Esophagus squamous epithelium (tissue), 5 donors: ENCODE measurements at places on chromosomes 16 and 17.

GRCh38 chr17:34368196-34368945 lies 5.3 kb upstream of the CCL1 start:
- no peak for DNase-seq
- H3K27me3 ChIP-seq, result no peaks in the 10 kb centered on the region
- H3K4me1 ChIP-seq, result no peaks in the 10 kb centered on the region
- no peaks in the 10 kb centered on the region for H3K36me3 ChIP-seq
- no peak overlapping the region for H3K27ac ChIP-seq

GRCh38 chr16:87093804-87094555 lies 223.2 kb downstream of the C16orf95 start:
- no peaks in the 10 kb centered on the region for H3K4me1 ChIP-seq
- H3K4me3 ChIP-seq, result no peak overlapping the region
- H3K36me3 ChIP-seq, result no peaks in the 10 kb centered on the region
- no peaks in the 10 kb centered on the region for H3K27me3 ChIP-seq
- DNase-seq, result no peak

DNA sequence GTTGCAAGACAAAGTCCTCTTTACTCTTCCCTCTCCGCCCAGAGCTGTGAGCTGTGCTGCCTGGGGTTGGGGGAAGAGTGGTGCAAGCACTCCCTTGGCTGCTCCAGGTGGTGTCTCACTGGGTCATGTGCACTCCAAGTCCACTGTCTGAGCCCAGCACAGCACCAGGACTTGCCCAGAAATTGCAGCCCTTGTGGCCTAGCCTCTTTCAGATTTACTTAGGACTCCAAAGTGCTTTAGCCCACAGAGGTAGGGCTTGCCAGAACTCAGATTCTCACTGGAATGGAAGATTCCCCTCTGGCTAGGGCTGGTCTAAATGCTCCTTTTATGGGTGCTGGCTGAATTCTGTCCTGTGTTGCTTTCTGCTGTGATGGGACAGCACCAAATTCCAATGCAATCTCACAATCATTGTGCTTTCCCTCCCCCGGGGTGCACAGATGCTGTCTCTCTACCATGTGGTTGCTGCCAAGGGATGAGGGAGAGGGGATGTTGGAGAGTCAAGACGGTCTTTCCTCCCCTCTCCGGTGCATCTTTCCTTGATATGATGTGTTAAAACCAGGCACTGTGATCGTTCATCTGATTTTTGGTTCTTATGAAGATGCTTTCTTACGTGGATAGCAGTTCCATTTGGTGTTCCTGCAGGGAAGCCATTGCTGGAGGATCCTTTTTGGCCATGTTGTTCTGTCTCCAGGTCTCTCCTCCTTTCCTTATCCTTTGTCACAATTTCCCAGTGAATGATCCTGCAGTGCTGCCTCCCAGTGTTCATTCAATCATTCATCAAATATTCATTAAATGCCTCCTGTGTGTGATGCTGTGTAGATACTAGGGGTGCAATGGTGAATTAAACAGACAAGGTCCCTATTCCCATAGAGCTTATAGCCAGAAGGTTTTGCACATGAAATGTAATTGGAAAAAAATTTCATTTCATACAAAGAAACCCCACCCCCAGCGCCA lies 216.3 kb downstream of the SPECC1 start:
- H3K36me3 ChIP-seq, result no peaks in the 10 kb centered on the region
- H3K27ac ChIP-seq, result no peak overlapping the region
- no peak for DNase-seq
- no peak overlapping the region for H3K4me3 ChIP-seq

DNA sequence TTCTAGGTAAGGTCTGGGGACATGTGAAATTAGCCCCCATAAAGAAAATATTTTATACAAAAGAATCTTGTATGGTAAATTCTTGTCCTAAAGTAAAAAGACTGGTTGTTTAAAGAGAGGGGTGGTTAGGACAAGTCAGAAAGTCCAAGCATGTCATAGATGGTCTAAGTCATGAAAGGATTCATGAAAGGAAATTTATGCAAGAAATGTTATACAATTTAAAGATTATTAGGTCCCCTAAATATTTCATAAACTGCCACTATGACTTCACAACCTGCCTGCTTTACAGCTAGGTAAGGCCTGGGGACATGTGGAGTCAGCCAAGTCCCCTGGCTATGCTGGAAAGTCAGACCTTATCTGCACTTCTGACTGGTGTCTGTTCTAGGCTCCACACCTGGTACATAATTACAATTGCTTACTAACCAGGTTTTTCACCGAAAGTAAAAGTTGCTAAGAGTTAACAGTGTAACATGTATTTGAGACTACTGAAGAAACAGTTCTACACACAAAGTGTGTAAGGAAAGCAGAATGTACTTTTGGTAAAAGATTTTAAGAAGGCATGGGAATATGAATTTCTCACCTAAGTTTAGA lies 17.0 kb downstream of the N4BP1 start:
- no peaks in the 10 kb centered on the region for H3K36me3 ChIP-seq
- H3K4me3 ChIP-seq, result no peak overlapping the region
- H3K27ac ChIP-seq, result no peak overlapping the region
- H3K27me3 ChIP-seq, result no peaks in the 10 kb centered on the region

- no peak overlapping the region for H3K27ac ChIP-seq
- H3K4me1 ChIP-seq, result peaks cover 59% of the 10 kb centered on the region
- DNase-seq, result no peak
- no peaks in the 10 kb centered on the region for H3K27me3 ChIP-seq
- peaks cover 33% of the 10 kb centered on the region for H3K36me3 ChIP-seq
- H3K4me3 ChIP-seq, result no peak overlapping the region
Observed at GRCh38 chr16:67542464-67542863, 13.8 kb downstream of the RIPOR1 start.

GRCh38 chr16:23145608-23146007 lies 3.6 kb downstream of the USP31 start:
- H3K4me3 ChIP-seq, result no peak overlapping the region
- H3K36me3 ChIP-seq, result no peaks in the 10 kb centered on the region
- no peak for DNase-seq
- H3K4me1 ChIP-seq, result peaks cover 85% of the 10 kb centered on the region
- peak overlapping the region; percentile 80 for H3K27ac ChIP-seq

- H3K4me1 ChIP-seq, result peaks cover 32% of the 10 kb centered on the region
- no peaks in the 10 kb centered on the region for H3K27me3 ChIP-seq
- H3K4me3 ChIP-seq, result no peak overlapping the region
- H3K36me3 ChIP-seq, result no peaks in the 10 kb centered on the region
- DNase-seq, result no peak
Observed at GRCh38 chr16:82070656-82071369, 35.8 kb downstream of the HSD17B2 start.

DNA sequence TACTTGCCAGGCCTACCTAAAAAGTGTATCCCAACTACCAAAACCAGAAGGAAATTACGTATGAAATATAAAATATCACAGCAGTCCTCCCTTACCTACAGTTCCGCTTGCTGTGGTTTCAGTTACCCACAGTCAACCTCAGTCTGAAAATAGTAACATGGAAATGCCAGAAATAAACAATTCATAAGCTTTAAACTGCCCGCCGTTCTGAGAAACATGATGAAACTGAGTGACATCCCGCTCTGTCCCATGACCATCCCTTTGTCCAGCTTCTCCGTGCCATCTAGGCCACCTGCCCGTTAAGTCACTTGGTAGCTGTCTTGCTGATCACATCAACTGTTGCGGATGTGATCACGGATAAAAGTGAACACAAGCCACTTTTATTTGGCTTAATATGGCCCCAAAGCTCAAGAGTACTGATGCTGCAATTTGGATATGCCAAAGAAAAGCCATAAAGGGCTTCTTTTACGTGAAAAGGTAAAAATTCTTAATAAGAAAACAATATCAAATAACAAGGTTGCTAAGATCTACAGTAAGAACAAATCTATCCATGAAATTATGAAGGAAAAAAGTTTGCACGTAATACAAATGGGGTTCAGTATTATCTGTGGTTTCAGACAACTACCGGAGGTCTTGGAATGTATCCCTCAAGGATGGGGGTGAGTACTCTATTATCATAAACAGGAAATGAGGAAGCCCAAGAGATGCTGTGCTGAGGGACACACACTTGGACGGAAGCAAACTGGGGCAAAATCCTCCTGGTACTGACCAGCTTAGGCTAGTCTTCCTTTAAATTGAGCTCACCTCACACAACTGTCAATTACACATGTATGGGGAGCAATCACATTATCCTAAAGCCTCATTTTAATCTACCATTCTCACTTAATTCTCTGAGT lies 8.2 kb downstream of the USP22 start:
- peak overlapping the region; percentile 37 for H3K4me3 ChIP-seq
- no peaks in the 10 kb centered on the region for H3K27me3 ChIP-seq
- H3K36me3 ChIP-seq, result no peaks in the 10 kb centered on the region
- H3K4me1 ChIP-seq, result peaks cover 99% of the 10 kb centered on the region
- no peak for DNase-seq

DNA sequence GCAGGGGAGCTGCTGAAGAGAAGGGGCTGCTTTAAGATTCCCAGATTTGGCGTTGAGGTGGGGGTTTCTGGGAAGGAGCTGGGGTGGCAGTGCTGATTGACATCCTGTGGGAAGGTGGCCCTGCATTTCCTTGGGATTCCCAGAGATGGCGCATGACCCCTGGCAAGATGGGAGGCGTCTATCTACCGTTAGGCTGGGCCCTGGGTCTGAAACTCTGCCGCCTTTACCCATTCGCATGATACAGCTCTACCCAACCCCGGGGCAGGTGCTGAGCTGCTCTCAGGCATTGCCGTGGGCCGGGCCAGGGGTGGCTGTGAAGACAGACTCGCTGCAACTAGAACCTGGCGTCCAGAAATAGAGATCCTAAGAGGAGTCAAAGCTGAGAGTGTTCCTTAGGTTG lies 9.9 kb upstream of the MVD start:
- DNase-seq, result no peak
- H3K27ac ChIP-seq, result no peak overlapping the region
- peaks cover 12% of the 10 kb centered on the region for H3K27me3 ChIP-seq

DNA sequence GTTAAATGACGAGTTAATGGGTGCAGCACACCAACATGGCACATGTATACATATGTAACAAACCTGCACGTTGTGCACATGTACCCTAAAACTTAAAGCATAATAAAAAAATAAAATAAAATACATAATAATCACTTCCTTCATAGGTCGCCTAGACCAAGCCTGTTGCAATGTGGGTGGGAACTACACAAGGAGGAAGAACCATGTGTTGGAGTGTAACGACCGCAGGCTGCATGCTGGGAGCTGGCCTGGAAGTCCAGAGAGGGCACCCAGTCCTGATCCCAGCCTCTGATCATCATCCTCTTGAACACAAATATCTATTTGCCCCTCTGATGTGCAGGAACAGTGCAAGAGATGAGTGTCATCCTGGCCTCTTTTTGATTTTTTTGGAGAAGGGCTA lies 224.7 kb upstream of the ASIC2 start:
- H3K36me3 ChIP-seq, result no peaks in the 10 kb centered on the region
- H3K27ac ChIP-seq, result no peak overlapping the region
- H3K4me3 ChIP-seq, result no peak overlapping the region
- no peak for DNase-seq
- H3K27me3 ChIP-seq, result peaks cover 15% of the 10 kb centered on the region

GRCh38 chr17:27481327-27481726 lies 25.1 kb downstream of the KSR1 start:
- no peak for DNase-seq
- no peak overlapping the region for H3K27ac ChIP-seq
- H3K36me3 ChIP-seq, result no peaks in the 10 kb centered on the region
- H3K4me1 ChIP-seq, result peaks cover 51% of the 10 kb centered on the region

DNA sequence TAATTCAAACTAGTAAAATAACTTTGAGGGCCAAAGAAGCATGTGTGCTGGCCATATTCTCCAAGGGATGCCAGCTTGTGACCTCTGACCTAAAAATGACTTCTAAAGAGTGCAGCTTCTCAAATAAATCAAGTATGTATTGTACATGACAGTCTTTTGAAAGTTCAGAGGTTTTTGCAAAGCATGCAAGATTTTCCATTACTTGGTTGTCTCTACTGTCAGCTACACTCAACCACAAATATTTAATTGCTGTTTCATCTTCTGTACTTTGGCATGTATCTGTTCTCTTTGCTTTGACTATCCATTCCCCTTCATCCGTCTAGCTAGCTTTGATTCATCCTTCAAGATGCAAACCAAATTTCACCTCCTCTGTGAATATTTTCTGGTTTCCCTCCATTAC lies 121.9 kb upstream of the HS3ST2 start:
- peaks cover 7% of the 10 kb centered on the region for H3K4me1 ChIP-seq
- H3K4me3 ChIP-seq, result no peak overlapping the region
- DNase-seq, result no peak
- no peaks in the 10 kb centered on the region for H3K27me3 ChIP-seq
- H3K27ac ChIP-seq, result peak overlapping the region; percentile 0

GRCh38 chr16:31360251-31360650 lies 5.3 kb downstream of the ITGAX start:
- peaks cover under 1% of the 10 kb centered on the region for H3K4me1 ChIP-seq
- peaks cover 36% of the 10 kb centered on the region for H3K27me3 ChIP-seq
- no peak for DNase-seq
- H3K4me3 ChIP-seq, result no peak overlapping the region

DNA sequence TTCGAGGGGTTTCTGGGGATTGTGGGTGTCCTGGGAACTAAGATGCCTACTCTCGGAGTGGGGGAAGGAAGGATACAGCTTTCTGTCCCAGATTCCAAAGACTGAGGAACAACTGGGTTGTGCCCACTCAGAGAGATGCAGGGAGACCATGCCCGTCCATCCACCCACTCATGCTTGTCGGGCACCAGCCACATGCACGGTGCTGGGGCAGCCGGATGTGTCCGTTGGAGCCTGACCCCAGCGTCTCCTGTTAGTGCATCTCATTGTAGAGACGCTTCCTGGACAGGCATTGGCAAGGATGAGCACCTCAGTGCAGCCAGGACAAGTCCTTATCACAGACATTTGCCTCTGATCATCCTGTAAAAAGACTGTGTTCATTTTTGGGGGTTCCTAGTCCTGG lies 58.1 kb downstream of the METRNL start:
- DNase-seq, result no peak
- H3K4me1 ChIP-seq, result no peaks in the 10 kb centered on the region
- no peak overlapping the region for H3K4me3 ChIP-seq
- H3K27ac ChIP-seq, result no peak overlapping the region
- H3K27me3 ChIP-seq, result no peaks in the 10 kb centered on the region
- H3K36me3 ChIP-seq, result no peaks in the 10 kb centered on the region

GRCh38 chr17:43581613-43582012 lies 35.5 kb upstream of the ETV4 start:
- peaks cover 22% of the 10 kb centered on the region for H3K4me1 ChIP-seq
- H3K27ac ChIP-seq, result no peak overlapping the region
- no peaks in the 10 kb centered on the region for H3K36me3 ChIP-seq
- DNase-seq, result no peak
- H3K27me3 ChIP-seq, result no peaks in the 10 kb centered on the region

DNA sequence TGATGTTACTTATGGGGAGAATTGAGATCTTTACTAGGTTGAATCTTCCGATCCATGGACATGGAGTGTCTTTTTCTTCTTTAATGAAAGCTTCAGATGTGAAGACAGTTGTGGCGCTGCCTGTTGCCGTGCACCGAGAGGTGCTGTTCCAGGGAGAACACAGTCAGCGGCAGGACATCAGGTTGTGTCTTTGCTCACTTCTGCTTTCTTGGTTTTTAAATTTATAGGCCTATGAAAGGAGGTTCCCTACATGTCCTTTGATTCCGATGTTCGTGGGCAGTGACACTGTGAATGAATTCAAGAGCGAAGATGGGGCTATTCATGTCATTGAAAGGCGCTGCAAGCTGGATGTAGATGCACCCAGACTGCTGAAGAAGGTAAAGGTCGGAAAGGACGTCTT lies 49.8 kb downstream of the SEC14L1 start:
- no peaks in the 10 kb centered on the region for H3K27me3 ChIP-seq
- no peak overlapping the region for H3K4me3 ChIP-seq
- H3K4me1 ChIP-seq, result peaks cover 27% of the 10 kb centered on the region
- H3K36me3 ChIP-seq, result peaks cover 4% of the 10 kb centered on the region
- H3K27ac ChIP-seq, result no peak overlapping the region
- no peak for DNase-seq
